ENCODE measurements at places on chromosomes 6 and 20. TPM values are rescaled to one million over a fixed set of nuclear protein-coding genes. Genes with fewer than 3 reads are reported as not detected.

The OTOR gene
- total RNA-seq: not detected

The MCM9 gene
- total RNA-seq: 5.5 TPM

The TPX2 gene
- 119 TPM for total RNA-seq

The PBOV1 gene
- total RNA-seq: not detected

The C6orf15 gene
- total RNA-seq: 0.07 TPM

The TCF19 gene
- total RNA-seq: 15.3 TPM

The SNAI1 gene
- total RNA-seq: 7.4 TPM

The ESR1 gene
- not detected for total RNA-seq

The CNR1 gene
- total RNA-seq: 2.0 TPM

The AVP gene
- total RNA-seq: not detected

The CST5 gene
- not detected for total RNA-seq

The PLA2G7 gene
- not detected for total RNA-seq

The ADGRF4 gene
- total RNA-seq: 16.5 TPM

The TMEM242 gene
- 7.0 TPM for total RNA-seq

The SLX4IP gene
- total RNA-seq: 2.9 TPM

The CYP39A1 gene
- not detected for total RNA-seq

The TNNC2 gene
- total RNA-seq: 0.12 TPM

The RCAN2 gene
- total RNA-seq: not detected

The LZTS3 gene
- 6.7 TPM for total RNA-seq

The SFT2D1 gene
- total RNA-seq: 33.2 TPM

The LY6G6D gene
- total RNA-seq: not detected

The DLL1 gene
- total RNA-seq: 0.18 TPM

The TUBB1 gene
- total RNA-seq: not detected

The RAD21L1 gene
- total RNA-seq: not detected

The TP53TG5 gene
- not detected for total RNA-seq

The ADGB gene
- total RNA-seq: not detected

The ZBP1 gene
- not detected for total RNA-seq

The MAS1 gene
- not detected for total RNA-seq

The TTK gene
- total RNA-seq: 19.0 TPM

The ID4 gene
- total RNA-seq: 0.80 TPM

The ADISSP gene
- total RNA-seq: 141 TPM

The GJA1 gene
- 65.5 TPM for total RNA-seq

The TRIM26 gene
- 29.3 TPM for total RNA-seq

The CDC5L gene
- 13.4 TPM for total RNA-seq

The CD24 gene
- total RNA-seq: 374 TPM

The ARHGAP40 gene
- not detected for total RNA-seq

The MANEA gene
- 4.0 TPM for total RNA-seq

The RAB44 gene
- total RNA-seq: 0.04 TPM

The DDO gene
- total RNA-seq: 0.09 TPM

The COL19A1 gene
- total RNA-seq: not detected

The MYH7B gene
- total RNA-seq: 0.03 TPM

The C20orf141 gene
- total RNA-seq: not detected

All from A549 treated with dexamethasone at 1 μM for 4 hours (cell line).